ENCODE measurements at places on chromosomes 2 and 18. TPM values are rescaled to one million over a fixed set of nuclear protein-coding genes. Genes with fewer than 3 reads are reported as not detected.

Gene SLC4A3
- 2.9 TPM for total RNA-seq

- no peak for DNase-seq
These were observed 255.1 kb upstream of the CXCR4 start for GRCh38 chr2:136373029-136373428.

DNA sequence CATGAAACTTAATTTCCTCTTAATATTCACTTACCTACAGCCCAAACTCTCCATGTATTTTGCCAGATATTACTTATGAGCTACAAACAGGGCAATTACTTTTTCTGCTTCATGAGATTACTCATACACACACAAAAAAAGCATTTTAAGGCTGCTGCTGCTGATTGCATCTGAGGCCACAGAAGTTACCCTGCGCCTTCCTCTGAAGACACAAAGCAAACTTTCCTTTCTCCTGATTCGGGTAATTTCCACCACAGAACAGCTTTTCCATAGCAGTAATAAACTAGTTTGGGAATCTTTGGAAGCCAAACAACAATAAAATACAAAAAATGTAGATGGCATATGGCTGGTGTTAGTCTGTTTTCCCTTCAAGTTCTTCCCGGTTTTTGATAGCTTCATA lies 6.2 kb downstream of the TTC32 start:
- no peak for DNase-seq

DNA sequence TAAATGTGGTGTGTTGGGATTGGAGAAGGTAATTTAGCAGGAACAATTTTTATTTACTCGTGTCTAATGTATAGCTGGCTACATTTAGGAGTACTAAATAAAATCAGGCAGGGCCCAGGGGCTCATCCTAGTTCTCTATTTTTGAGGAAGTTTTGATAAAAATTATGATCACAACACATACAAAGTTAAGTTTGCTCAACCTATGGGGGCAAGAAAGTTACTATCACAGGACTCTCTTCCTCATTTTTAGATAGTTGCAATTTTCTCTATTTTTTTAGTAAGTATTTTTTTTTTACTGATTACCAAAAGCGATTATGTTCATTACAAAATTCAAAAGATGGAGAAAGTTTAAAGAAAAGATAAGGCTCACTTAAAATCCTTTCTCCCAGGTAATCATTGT lies 60.0 kb upstream of the RPE start:
- no peak for DNase-seq

DNA sequence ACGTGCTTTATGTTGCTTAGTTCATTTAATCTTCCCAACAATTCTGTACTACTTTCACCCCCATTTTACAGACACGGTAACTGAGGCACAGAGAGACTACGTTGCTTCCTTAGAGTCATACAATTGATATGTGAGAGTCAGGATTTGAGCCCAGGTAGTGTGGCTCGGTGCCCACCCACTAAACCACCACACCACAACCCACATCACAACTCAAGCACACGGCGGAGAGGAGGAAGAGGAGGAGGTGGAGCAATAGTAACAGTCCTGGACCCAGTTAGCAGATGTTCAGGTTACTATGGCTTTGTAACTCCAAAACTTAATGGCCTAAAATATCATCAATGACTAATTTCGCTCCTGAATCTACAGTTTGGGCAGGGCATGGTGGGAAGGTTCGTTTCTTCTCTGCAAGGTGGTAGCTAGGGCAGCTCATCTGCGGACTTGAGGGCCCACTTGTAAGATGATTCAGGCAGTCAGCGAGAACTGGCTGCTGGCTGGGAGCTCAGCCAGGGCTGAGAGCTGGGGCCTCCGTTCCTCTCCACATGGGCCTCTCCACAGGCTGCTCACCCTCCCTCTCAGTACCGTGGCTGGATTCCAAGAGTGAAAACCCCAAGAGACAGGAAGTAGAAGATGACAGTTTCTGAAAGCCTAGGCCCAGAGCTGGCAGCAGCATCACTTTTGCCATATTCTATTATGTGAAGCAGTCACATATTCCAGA lies 167.1 kb downstream of the ZFP36L2 start:
- DNase-seq, result peak; percentile 50

DNA sequence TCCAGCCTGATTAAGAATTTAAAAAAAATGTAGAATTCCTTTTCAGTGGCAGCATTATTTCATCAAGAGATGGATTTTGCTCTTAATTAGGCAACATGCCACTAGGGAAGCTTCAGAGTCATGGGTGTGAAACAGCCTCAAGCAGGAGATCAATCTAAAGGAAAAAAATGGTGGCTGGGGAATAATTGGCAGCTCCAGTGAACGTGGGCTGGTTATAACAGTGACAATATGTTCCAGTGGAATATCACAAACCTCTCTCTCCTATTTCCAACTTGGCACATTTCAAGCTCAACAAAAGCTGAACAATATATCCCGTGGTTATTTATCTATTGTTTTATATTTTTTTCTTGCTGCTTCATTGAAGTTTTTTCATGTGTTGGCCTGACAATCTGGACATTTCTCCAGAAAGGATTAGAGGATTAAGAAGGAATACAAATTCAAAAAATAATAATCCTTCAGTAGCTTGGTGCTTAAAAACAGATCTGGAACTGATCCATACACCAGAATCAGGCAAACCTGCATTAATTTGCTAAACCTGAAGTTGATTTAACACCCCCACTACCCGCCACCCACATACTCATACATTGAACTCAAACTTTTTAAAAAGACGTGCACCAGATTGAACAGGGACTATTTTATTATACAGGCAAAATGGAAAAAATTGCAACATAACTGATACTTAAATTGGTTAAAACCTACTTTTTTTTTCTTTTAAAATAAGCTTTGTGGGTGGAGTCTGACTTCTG lies 255.9 kb upstream of the SPRED2 start:
- DNase-seq, result no peak

Gene SULT1C4
- total RNA-seq, result not detected

Gene NETO1
- not detected for total RNA-seq

DNA sequence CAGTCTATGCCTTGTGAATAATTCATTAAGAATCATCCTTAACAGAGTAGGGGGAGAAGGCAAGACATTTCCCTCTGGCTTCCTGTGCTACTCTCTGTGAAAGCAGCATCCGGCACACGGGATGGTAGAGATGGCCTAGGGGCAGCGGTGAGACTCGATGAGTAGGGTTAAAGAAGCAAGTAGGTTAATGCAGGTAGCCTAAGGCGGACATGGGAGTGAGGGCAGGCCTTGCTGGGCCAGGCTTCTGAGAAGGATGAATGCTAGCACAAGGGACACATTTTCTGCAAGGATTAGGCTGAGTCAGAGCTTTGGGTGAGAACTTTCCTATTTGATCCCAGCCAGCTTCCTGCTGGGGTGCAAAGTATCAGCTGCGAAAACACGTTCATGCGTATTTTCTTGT lies 80.8 kb downstream of the NXPH2 start:
- DNase-seq, result no peak

Gene STK25
- total RNA-seq, result 361 TPM

DNA sequence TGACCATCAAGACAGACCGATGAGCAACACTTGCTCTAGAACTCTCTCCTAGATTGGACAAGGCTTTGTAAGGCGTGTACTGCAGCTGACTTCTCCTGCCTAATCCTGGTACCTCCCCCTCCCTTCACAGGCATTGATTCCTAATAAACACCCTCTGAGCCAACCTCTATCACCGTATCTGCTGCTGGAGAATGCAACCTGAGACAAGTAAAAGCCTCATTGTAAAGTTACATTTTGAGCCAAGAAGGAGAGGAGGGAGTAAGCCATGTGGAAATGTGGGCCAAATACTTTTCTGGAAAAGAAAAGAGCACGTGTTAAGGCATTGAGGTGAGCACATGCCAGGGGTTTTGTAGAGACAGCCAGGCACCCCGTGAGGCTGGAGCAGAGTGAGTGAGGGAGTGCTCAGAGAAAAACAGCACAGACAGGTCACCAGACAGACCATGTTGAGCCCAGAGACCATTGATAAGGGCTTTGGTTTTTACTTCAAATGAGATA lies 2.6 kb upstream of the WDFY1 start:
- no peak for DNase-seq

Gene SERPINB11
- total RNA-seq, result not detected

DNA sequence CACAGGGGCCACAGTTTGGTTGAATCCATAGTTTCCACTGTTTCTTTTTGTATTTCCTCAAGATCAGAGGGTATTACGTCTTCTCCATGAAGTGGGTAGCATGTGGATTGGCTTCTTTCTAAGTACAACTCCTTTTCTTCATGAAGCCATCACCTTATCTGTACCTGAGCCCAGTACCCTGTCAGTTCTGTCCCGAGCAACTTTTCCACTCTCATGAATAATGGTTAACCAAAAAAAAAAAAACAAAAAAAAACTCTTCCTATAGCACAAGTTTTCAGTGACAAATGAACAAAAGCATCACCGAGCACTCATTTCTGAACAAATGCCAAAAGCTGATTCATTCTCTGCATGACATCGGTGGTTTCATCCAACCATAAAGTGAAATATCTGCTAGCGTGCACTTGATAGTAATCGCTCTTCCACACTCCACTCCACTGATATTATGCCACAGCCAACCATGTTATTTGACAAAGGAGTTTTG lies 53.0 kb upstream of the CCDC150 start:
- peak; percentile 89 for DNase-seq

DNA sequence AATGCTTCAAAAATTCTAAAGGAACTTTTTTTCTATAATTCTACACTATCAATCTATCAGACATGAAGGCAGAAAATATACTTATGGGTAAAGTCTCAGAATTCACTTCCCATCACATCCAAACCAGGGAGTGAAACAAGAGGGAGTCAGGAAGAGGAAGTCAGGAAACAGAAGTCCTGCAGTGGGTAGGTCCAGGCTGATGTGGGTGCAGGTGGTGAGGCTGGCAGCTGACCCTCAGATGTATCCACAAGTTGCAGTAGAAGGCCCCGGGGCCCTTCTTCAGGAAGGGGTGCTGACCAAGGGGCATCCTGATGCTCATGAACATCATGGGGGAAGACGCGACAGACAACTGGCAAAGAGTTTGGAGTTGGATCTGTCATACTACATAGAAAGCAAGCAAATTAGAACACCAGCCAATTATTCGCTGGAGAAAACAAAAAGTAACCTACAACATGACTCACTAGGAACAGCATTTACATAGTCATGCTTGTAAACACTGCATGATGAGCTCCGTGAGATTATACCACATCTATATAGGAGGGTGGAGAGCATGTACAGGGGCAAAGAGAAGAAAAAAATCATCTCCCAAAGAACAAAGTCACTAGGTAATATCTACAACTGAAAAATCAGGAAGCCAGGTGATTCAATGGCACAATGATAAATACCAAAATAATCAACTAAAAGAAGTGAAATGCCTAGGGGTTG lies 4.2 kb downstream of the UXS1 start:
- DNase-seq, result peak; percentile 43

Gene MAB21L4
- total RNA-seq, result not detected

DNA sequence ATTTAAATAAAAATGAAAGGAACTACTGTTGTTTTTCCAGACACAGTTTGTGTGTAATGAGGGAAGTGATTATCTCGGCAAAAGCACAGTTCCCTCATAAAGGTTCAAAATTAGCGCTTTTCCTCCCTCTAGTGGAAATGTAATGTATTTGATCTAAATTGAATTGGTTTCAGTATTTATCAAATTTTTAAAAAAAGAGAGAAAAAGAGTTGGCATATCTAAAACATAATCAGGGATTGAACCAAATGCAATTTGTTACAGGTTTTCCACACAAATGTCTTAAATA lies 37.5 kb downstream of the CMPK2 start:
- no peak for DNase-seq

GRCh38 chr2:170717991-170718589 lies 3.0 kb downstream of the SP5 start:
- DNase-seq, result no peak

DNA sequence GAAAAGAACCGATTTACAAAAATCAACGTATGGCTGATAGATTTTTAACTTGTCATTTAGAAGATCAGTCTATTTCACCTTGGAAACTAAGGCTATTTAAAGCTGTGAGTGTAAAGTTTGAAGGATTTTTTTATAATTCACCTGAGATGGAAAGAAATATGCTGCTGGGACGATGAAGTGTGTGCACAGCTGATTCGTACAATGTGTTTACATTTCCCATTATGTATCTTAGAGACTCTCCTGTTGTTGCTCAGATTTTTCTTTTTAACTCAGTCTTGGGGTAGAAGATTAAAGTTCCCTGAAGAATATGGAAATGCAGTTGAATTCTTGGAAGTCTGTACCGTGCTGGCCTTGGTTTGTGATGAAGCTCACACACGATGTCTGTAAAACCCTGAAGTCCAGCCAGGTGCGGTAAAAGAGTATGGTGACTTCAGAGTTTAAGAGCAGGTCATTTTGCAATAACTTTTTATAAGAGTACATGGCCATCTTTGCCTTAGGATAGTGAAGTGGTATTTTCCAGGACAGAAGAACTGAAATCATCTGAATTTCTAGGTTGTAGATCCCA lies 250.1 kb downstream of the PRKCE start:
- DNase-seq, result no peak

DNA sequence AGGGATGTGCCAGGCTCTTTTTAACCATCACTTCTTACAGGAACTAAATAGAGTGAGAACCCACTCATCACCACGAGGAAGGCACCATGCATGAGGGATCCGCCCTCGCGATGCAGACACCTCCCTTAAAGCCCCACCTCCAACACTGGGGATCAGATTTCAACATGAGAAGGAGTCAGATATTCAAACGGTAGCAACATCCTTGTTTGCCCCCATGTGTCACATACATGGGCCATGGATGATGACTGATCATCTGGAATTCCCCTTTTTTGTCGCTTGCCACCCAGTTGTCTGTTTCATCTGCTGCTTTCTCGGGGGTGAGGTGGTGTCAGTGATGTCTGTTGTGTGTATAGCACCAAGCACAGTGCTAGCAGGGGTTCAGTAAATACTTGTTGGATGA lies 57.9 kb downstream of the NCK2 start:
- no peak for DNase-seq

DNA sequence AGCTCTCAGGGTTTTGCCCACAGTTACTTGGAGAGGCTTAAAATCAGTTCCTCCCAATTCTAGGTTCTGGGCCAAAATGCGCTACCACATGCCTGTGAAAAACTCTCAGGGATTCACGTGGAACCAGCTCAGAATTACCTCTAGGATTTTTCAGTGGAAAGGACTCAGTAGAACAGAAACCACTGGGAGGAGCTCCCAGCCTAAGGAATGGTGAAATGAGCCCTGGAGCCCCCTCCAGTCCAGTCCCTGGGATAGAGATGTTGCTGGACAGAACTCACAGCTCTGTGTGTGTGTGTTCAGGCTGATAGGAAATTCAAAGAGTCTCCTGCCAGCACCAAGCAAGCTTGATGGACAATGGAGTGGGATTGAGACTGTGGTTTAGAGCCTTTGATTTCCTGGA lies 21.1 kb upstream of the SLC9A4 start:
- no peak for DNase-seq

DNA sequence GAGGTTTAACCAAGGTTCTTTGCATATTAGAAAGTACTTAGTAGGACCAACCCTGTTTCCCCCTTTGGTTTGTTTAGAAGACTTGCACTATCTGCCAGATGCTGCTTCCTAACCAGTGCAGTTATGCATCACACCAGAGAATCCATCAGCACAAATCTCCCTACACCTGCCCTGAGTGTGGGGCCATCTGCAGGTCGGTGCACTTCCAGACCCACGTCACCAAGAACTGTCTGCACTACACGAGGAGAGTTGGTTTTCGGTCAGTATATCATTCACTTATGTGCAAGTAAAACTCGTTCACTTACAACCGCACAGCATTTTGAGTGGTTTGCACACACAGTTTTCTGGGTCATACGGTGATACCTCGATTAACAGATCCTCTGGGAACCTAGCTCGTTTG lies 69.7 kb downstream of the ZNF532 start:
- no peak for DNase-seq
